Cortex of kidney (tissue), 1 donor: ENCODE measurements at places on chromosomes 2 and 18.

GRCh38 chr2:44705876-44706480 lies 235.5 kb upstream of the SIX3 start:
- no peak for DNase-seq

DNA sequence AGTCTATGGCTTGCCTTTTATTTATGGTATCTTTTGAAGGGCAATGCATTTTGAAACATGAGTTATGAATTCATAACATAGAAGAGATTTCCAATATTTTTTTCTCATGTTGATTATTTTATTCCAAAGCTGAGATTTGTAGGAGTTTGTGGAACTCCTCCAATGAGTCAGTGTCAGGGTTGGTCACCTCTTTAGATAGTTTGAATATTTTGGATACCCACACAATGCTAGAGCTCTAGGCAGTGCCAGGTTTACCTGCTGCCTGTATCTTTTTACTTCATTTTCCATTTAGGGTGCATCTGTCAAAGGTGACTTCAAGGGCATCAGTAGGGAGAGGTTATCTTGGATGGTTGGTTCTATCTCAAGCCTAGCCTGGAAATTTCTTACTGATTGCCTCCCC lies 152.7 kb downstream of the CERS6 start:
- no peak for DNase-seq

DNA sequence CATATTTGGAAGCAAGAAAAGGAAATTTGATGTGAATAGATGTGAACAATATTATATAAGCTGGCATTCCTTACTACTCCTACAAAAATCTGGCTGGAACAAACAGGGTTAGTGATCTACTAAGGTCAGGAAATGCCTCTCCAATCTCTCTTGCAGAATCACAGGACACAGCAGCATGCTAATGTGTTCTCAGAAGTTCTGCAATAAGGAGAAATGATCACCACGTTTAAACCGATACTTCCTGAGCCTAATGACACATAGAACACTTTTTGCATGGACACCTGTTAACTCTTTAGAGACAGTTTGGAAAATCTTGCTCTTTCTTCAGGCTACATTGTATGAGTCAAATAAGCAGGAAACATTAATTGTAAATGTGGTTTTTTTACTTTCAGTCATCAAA lies 89.6 kb upstream of the MAP3K20 start:
- no peak for DNase-seq

DNA sequence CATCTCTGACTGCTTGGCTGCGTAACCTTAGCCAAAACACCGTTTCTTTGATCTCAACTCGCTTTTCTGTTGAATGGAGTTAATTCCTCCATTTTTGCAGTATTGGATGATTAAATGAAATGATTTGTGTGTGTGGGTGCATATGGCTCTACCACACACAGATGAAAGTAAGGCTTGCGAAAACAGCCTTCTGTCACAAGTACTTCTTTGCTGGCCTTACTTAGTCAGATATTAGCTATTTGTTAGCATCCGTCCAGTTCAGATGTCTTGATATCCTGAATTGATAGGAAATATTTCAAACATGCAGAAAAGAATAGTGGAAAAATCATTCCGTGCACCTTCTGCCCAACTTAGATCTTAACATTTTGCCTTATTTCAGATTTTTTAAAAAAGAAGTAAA lies 21.8 kb downstream of the NCOA1 start:
- DNase-seq = no peak

DNA sequence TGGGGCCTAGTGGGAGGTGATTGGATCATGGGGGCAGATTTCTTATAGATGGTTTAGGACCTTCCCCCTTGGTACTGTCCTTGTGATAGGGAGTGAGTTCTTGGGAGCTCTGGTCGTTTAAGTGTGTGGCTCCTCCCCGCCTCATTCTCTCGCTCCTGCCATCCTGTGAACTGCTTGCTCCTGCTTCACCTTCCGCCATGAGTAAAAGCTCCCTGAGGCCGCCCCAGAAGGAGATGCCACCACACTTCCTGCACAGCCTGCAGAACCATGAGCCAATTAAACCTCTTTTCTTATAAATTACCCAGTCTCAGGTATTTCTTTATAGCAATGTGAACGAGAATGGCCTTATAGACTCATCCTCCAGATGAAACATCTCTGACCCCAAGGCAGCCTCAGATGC lies 101.5 kb downstream of the KCNF1 start:
- no peak for DNase-seq

- DNase-seq = no peak
Observed at GRCh38 chr2:106562268-106563186, 75.4 kb downstream of the CD8B2 start.

DNA sequence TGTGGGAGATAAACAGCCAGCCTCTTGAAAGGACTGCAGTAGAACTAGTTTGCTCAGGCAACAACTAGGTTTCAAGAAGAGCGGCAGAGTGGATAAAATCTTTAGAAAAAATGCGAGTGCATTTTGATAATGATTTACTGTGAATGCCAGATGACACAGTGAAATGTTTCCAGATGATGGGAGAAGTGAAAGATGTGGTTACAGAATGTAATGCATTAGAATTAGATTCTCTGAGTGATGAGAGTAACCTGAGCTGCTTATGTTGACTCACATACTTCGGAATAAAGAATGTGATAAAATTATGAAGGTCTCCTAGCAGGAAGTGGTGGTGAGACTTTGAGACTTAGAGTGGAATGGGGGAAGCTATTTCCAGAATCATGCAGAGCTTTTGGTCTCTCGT lies 184.3 kb downstream of the GULP1 start:
- no peak for DNase-seq

- no peak for DNase-seq
Observed at GRCh38 chr18:65788373-65788772, 37.6 kb downstream of the CDH7 start.

DNA sequence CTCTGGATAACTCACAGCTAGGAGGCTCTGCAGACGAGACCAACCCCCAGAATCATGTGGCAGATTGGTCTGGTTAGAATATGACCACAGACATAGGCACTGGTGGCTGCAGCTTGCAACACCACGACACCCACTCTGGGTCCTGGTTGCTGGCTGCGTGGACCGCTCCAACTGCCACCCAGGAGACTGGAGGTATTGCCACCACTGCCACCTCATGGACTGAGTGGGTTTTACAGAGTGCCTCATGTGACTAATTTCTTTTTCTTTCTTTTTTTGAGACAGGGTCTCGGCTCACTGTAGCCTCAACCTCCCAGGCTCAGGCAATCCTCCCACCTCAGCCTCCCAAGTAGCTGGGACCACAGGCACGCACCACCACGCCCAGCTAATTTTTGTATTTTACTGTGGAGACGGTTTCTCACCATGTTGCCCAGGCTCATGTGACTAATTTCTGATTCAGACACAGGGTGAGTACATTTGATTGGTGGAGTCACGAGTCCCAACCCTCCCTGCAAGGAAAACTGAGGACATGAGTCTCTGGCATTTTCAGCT lies 29.9 kb upstream of the NT5DC4 start:
- DNase-seq = no peak
